Stimulated activated CD4-positive, alpha-beta T cell treated with anti-CD3 and anti-CD28 coated beads, Interleukin-12 subunit alpha, Interleukin-12 subunit beta, amount 100 ng/mL, for 24 hours (primary cell): ENCODE measurements at places on chromosomes 7 and 10.

GRCh38 chr7:35993676-35994606, 159.1 kb upstream of the EEPD1 start:
- DNase-seq: no peak

DNA sequence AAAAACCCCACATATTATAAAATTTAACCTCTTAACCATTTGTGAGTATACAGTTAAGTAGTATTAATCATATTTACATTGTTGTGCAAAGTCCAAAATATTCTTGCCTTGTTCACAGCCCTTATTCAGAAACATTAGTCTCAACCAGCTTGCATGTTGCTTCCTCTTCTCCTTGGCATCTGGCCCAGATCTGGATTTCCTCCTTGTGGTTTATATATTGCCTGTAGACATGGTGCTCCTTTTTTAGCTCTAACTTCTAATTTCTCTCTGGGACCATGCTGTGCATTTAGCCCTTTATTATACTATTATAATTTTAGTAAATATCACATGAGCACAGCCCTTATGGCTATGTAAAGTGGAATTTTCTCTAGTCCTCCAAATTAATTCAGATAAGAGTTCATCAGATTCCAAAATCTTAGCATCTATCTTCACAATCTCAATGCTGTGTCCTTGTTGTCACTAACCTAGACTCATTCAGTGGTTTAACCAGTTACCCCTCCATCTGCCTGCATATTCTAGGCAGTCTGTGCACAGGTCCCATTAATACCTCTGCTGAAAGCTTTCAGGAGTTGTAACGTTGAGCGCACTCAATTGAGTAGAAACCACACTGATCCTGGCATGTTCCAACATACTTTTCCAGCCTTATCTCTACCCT, 7.9 kb downstream of the CPED1 start:
- no peak for DNase-seq

DNA sequence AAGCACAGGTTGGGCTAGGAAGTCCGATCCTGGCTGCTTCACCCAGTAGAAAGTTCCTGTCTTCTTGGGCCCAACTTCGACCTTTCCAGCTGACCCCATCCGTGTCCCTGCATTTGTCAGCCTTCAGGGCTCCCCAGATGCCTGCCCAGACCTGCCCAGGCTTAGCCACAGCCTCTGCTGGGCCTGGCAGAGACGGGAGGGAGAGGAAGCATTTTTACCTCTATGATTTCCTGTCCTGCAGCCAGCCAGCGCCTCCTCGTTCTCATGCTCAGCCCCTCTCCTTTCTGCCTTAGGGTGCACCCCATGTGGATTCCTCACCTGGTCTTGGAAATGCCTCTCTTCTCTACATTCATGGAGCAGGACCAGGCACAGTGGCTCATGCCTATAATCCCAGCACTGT, 3.7 kb downstream of the METTL27 start:
- no peak for DNase-seq

- DNase-seq: no peak
These were observed 529.4 kb downstream of the SORCS3 start for GRCh38 chr10:105170521-105170920.

- no peak for DNase-seq
These were observed 47.9 kb downstream of the MICALL2 start for GRCh38 chr7:1411414-1411813.

DNA sequence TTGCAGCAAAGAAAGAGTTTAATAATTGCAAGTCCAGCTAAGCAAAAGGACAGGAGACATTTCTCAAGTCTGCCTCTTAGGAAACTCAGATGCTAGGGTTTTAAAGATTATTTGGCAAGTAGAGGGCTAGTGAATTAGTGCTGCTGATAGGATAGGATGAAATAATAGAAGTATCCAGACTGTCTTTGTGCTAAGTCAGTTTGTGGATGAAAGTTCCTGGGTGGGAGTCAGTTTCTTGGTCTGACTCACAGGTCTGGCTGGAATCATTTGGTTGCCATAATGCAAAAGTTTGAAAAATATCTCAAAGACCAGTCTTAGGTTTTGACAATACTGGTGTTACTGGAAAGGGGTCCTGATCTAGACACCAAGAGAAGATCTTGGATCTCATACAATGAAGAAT, 42.6 kb upstream of the INHBA start:
- no peak for DNase-seq

GRCh38 chr7:66903360-66904062, 17.5 kb upstream of the TMEM248 start:
- DNase-seq: no peak

DNA sequence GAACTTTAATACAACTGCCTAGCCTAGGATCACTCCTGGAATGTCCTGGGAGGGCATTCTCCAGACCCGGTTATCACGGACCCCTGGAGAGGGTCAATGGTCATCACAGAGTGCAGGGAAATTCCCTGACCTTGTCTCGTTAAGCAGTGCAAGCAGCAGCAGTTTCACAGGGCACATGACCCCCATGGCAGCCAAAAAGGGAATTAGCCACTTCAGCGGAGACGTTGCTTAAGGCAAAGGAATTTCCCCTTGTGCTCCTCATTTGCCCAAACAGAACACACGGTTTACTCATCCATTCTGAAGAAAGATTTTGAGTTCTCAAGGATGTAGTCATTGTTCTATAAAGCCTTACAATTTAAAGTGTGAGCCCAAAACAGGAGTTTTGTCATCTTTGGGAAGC, 260.3 kb downstream of the SNX13 start:
- DNase-seq: no peak

- DNase-seq: no peak
These were observed 274.7 kb upstream of the HGF start for GRCh38 chr7:82044497-82045080.

GRCh38 chr7:23346316-23346715, 47.2 kb downstream of the MALSU1 start:
- DNase-seq: no peak

- DNase-seq: no peak
These were observed 21.6 kb downstream of the SCART1 start for GRCh38 chr10:133475425-133475734.

- DNase-seq: no peak
These were observed 243.2 kb downstream of the ARHGAP21 start for GRCh38 chr10:24480447-24480846.

DNA sequence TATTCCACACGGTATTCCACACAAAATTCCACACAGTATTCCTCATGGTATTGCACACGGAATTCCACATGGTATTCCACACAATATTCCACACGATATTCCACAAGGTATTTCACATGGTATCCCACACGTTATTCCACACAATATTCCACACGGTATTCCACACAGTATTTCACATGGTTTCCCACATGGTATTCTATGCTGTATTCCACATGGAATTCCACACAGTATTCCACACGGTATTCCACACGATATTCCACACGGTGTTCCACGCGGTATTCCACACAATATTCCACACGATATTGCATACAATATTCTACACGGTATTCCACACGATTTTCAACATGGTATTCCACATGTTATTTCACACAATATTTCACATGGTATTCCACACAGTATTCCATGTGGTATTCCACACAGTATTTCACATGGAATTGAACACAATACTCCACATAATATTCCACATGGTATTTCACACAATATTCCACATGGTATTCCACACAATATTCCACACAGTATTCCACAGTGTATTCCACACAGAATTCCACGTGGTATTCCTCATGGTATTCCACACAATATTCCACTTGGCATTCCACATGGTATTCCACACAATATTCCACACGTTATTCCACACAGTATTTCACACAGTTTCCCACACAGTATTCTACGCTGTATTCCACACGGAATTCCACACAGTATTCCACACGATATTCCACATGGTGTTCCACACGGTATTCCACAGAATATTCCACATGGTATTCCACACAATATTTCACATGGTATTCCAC, 136.0 kb upstream of the CHST15 start:
- no peak for DNase-seq

GRCh38 chr7:1961701-1962276, 271.0 kb downstream of the MAD1L1 start:
- DNase-seq: peak; percentile 40

DNA sequence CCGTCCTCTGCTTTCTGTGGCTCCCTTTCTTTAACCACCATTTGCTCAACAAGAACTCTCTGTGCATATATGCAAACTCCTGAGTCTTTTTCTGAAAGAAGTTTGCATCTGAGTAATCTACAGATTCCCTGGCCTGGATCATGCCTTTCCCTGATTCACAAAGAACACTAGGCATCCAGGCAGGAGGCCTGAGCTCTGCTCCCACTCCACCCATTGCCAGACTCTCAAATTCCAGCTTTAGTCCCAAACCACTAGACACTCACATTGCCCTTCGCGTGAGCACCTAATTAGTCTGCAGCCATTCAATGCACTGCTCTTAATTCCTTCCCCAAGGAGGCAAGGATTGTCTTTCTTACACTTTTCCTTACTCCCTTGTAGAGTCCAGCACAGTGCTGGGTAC, 60.9 kb downstream of the ABCC2 start:
- no peak for DNase-seq

DNA sequence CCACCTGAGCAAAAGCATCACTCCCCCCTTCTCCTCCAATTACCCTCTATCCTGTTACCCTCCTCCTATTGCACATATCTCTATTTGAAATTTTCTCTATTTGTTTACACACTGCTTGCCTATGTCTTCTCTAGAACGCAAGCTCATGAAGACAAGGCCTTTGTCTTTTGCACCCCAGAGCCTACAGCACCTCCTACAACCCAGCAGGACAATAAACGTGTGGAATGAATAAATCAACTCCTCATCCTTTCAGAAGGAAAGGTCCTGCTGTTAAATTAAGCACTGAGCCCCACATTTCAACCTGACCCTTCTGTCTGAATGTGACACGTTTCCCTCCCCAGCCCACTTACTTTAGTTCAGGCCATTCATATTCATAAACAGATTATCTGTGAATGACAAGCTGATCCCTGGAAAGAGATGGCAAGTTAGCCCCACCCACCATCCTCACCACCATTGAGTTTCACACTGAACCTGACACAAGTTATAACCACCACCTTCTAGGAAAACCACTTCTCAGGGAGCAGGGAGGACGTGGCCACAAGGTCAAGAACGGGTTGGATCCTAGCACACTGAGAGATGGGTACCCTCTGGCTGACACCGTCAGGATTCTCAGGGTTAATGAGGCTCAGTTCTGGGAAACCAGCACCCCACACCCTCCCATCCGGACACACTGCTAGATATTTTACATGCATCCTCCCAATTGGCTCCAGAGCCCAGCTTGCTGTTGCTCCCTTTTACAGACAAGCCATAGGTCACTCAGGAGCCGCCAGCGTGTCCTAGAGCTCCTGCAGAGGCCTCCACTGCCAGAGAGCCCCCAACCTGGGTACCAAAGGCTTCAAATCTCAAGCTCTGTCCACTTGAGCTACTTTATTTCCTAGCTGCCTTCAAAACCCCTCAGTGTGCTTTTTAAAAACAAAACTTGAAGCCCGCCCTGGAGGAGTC, 934 bp downstream of the PRTFDC1 start:
- no peak for DNase-seq
